ENCODE measurements at places on chromosomes 1 and 21. TPM values are rescaled to one million over a fixed set of nuclear protein-coding genes. Genes with fewer than 3 reads are reported as not detected.

DNA sequence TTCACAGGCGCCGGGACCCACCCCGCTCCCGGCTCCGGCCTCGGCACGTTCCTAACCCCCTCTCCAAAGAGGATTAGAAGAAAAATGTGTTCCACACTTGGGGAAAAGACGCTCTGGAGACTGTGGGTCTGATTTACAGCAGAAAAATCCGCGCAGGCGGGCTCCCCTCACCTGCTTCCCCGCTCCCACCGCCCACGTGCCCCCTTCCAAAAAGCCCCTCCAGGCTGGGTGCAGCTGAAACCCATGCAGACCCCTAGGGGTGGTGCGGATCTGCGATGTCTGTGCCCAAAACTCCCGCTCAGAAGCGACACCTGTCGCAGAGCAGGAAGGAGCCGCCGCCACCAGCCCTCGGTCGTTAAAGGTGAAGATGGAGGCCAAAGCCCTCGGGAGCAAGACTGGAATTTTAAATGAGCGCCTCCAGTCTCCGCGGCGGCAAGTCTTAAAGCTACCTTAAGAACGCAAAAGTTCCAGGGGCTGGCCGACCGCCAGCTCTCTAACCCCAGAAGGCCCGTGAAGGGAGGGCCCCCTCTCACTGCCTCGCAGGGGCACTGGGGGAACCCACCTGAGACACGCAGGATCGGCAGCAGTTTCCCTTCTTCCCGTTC is 688 bp upstream of the CHD5 start:
- no peak for DNase-seq

DNA sequence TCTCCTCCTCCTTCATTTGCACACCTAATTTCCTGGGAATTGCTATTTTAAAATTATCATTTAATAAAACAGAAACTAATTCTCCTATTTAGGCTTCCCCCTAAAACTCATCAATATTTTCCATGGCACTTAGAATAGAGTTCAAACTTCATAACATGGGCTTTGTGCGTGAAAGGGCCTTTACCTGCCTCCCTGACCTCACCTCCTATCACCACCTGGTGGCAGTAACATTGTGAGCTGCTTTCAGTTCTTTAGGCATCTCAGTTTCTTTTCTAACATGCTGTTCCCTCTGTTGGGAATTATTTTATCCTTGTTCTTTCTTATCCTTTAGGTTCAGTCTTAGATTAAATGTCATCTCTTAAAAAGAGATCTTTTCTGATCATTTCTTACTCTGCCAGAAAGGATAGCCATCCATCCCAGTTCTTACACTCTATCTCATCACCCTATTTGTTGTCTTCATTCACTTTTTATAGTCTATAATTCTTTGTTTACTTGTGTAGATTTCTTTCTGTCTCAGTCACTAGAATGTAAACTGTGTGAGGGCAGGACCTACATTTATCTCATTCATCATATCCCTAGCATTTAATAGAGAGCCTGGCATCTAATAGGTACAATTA is 133.8 kb upstream of the KIAA1614 start:
- DNase-seq: no peak

Gene GPA33
- not detected for polyA plus RNA-seq

DNA sequence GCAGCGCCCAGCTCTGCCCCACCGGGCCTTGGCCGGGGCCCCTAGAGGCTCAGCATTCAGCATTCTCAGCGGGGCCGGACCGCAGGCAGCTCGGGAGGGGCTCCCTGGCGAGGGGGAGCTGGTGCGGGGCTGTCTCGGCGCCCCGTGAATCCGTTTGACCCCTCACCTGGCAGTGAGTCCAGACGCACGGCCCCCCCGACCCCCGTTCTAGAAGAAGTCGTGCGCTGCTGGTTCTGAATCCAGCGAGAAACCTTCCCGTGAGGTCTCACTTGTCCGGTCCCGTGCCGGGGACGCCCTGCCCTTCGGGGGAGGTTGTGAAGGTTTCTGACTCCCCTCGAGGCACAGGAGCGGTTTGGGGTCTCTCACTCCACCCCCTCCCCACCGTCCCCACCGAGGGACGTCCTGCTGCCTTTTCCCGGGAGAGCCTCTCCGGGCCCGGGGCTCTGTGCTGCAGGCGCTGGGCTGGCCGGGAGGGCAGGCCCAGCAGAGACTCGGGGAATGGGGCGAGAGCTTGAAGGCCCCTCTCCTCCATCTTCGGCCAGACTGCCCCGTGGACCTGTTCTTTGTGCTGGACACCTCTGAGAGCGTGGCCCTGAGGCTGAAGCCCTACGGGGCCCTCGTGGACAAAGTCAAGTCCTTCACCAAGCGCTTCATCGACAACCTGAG is 655 bp downstream of the COL6A1 start:
- DNase-seq: no peak

Gene MAP1LC3C
- polyA plus RNA-seq: 0.23 TPM

DNA sequence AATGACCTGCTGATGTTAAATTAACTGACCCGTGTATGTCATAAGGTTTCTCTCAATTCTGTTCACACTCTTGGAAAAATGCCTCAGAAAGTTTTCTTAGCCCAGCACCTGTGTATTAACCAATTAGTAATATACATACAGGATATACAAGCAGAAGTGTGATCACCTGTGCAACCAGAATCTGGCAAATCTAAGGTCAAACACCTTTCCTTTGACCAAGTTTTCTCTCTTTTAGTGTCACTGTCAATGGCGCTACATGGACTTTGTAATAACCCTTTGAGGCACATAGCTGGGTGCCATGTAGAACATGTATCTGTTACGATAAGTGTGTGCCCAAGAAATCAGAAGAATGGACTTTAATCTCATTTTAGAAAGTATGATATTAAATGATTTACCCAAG is 1.1 kb downstream of the NCSTN start:
- no peak for DNase-seq

DNA sequence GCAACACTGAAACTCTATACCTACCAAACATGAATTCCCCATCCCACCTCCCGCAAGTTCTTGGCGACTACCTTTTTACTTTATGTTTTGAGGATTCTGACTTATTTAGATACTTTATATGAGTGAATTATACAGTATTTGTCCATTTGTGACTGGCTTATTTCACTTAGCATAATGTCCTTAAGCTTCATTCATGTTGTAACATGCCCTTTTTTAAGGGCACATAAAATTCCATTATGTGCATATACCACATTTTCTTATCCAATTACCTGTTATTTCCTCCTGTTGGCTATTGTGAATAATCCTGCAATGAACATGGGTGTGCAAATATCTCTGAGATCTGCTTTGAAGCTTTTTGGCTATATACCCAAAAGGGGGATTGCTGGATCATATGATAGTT is 22.0 kb upstream of the CHIT1 start:
- DNase-seq: no peak

DNA sequence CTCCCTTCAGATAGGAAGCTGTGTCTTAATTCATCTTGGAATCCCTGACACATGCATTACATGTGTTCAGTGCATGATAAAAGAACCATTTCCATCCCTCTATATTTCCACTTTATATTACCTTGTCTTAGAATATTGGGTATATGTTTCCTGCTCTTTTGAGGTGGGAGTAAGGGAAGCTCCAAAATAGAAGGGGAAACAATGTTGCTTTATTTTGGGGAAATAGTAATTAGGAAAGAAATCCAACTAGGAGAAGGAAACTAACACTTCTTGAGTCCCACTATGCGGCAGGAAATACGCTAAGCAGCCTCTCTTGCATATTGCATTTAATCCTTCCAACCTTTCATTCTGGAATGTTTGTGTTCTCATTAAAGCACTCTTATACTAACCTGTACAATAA is 89.4 kb upstream of the VAV3 start:
- DNase-seq: no peak

Gene TMEM269
- not detected for polyA plus RNA-seq

Gene MYOG
- polyA plus RNA-seq: not detected

Measured in BJ (cell line).